ENCODE measurements at places on chromosomes 12 and 14. TPM values are rescaled to one million over a fixed set of nuclear protein-coding genes. Genes with fewer than 3 reads are reported as not detected.

GRCh38 chr14:98501335-98501734 lies 770.7 kb downstream of the BCL11B start:
- DNase-seq, result no peak

DNA sequence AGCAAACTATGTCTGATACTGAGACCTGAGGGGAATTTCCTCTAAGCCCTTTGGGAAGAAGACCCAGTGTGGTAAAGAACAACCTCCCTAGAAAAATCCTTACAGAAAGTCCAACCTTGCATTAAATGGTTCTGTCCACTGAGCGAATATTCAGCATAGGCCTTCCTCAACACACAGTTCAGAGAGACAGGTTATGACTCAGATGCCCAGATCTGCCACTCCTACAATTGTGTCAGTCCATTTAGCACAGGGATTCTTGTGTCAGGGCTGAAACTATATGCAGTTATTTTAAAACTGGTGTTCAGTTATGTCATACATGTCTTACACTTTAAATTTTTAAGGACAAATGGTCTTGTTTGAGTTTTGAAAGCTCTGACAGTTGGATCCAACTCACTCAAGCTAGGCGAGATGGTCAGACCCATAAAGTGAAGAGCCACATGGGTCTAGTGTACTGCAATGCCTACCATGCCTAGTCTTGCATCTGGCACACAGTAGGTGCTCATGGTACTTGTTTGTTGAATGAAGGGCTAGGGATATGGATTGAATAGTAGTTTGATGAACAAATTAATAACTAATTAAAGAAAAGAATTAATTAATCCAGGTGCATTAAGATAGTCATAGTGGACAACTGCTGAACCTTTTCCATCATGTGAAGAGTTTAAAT lies 207.5 kb upstream of the PWP1 start:
- no peak for DNase-seq

GRCh38 chr14:80669426-80669825 lies 272.1 kb downstream of the CEP128 start:
- no peak for DNase-seq

DNA sequence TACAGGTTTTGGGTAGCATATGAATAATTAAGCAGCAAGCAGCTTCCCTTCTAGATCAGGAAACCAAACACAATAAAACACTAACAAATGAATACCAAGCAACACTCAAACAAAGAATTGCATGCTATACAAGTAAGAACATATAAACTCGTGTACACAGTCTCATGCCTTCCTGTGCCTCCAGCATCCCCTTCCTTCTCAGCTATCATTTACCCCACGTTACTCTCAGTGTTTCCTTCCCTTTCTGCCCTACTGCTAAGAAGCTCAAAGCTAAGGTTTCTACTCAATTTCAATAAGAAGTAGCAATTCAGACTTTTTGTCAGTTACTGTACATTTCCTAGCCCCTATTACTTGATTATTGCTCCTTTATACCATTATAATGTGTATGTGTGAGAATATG lies 81.0 kb downstream of the DUSP16 start:
- no peak for DNase-seq

DNA sequence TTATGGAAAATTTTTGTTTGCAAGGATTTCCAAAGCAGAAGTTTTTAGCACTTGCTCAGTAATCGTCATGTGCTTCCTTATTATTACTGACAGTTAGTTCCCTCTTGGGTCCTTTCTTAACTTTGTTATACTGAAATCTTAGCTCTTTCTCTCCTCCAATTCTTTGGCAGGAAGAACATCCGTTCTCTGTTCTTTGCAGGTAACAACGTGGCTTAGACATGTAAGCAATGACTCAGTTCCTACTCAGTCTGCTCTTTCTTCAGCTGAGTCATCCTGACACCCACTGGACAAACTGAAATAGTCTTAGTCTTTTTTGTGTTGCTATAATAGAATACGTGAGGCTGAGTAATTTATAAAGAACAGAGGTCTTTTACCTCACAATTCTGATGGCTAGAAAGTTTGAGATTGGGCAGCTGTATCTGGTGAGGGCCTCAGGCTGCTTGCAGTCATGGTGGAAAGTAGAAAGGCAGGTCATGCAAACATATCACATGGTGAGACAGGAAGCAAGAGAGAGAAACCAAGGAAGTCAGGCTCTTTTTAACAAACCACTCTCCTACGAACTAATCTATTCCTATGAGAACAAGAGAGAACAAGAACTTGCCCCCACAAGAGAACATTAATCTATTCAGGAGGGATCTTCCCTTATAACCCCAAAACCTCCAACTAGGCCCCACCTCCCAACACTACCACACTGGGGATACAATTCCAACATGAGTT lies 49.2 kb downstream of the TESPA1 start:
- DNase-seq, result peak; percentile 52

DNA sequence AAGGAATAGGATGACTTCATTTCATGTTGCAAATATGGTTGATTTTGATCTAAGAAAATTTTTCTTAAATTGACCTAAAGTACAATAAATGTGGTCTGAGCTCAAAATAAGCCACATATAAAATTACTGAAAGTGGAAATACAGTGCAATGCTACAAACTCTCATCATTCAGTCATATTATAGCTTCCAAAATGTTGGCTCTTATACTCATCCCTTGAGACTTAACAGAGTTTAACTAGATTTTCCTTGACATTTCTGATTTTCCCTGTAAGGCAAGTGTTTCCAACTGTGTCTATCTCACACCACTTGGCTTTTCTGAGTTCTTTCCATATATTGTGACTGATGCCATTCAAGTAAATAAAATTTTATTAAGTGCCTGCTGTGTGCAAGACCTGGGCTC lies 123.7 kb upstream of the NTF3 start:
- no peak for DNase-seq

NGB gene
- total RNA-seq, result not detected

DNA sequence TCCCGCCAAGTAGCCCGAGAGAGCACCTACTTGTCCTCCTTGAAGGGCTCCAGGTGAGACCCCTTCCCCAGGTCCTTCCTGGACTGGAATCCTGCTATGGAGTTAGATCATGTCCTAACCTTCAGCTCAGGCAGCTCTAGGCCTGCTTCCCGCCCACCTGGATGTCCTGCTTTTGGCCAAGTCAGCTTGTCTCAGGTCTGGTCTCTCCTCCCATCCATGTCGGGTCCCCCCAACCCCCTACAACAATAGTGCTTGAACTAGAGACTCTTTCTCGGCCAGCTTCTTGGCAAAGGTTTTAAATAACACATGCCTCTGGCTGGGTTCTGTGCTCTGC lies 3.6 kb downstream of the NAB2 start:
- DNase-seq, result no peak

PROX2 gene
- total RNA-seq, result not detected

CCDC177 gene
- total RNA-seq, result not detected

OR4K13 gene
- not detected for total RNA-seq

- DNase-seq, result no peak
Observed at GRCh38 chr12:15444523-15444922, 122.2 kb downstream of the PTPRO start.

DNA sequence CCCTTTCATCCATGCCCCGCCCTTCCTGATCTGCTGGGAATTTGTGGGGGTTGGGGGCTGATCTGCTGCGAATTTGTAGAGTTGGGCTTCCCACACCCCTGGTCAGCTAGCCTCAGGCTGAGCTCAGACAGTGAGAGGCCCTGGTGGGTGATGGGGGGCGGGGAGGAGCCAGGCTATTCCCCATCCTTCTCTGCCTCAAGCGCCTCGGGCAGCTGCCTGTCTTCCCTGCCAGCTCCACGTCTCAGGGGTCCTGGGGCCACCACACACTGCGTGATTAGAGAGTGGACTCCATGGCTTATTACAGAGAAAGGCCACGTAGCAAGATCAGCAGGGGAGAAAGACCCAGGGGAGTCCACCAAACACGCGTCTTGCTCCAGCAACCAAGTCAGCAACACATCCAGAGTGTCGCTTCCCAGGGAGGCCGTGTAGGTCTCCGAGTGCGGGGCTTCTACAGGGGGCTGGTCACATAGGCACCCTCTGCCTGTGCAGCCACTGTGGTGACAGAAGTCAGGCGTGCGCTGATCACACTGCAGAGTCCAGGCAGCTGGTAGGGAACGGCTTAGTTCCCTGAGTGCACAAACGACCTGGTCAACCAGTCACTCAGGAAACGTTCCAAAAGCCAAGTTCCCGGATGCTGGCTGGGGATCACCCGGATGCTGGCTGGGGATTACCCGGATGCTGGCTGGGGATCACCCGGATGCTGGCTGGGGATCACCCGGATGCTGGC lies 254.4 kb upstream of the SFSWAP start:
- DNase-seq, result no peak

CCDC196 gene
- not detected for total RNA-seq

DNA sequence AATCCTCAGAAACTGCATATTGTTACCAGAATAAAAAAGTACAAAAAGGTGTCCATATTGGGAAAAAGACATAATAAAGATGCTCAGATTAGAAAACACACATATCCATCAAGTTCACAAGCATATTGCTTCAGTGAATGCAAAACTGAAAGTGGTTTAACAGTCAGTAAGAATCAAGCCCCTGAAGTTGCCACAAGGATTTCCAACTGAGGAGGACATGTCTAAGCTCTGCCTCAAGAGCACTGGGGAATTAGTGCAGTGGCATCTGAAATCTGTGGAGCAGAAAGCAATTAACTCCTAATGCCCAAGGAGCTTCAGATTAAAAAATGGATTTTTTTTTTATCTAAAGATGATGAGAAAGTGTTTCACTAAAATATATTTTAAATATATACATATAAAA lies 113.2 kb downstream of the DENND5B start:
- no peak for DNase-seq

KLRC3 gene
- not detected for total RNA-seq

SLC35E3 gene
- total RNA-seq, result 8.0 TPM

- DNase-seq, result peak; percentile 47
Observed at GRCh38 chr14:52703225-52703624, 3.8 kb upstream of the PSMC6 start.

GRCh38 chr12:65993781-65994180 lies 136.8 kb downstream of the LLPH start:
- no peak for DNase-seq

IL26 gene
- not detected for total RNA-seq

DNA sequence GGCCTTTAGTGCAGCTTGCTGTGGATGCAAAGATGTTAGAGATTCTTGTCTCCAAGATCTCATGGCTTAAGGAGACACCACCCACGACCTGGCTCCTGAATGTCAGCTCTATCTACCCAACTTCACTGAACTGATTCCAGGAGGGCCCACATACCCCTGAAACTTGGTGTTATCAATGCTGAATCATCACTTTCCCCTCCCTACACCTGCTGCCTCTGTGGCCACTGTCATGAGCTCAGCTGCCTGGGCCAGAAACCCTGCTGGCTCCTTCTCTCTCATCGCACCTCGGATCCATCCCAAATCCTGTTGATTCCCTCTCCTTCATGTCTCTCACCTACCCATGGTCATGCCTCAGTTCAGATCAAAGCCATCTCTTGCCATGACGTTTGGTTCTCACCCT lies 15.1 kb upstream of the LHX5 start:
- DNase-seq, result no peak

DNA sequence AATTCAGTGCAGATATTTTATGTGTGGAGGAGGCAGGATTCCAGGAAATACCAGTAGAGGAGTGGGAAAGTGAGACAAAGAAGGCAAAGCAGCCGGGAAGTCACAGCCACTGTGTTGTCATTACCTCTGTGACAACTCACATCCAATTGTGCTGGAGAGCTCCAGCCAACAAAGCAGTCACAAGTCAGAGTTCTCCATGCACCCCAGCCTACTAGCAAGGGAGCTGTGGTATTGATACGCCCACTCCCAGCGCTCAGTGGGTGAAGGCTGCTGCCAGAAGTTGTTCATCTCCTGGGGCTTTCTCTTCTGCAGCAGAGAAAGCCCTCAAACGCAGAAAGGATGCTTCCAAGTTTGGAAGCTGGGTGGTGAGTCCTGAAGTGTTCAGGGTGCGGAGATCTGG lies 93.9 kb downstream of the DICER1 start:
- DNase-seq, result no peak

GRCh38 chr14:75980856-75981255 lies 939 bp downstream of the TGFB3 start:
- DNase-seq, result no peak

GRCh38 chr12:24600551-24600950 lies 348.4 kb downstream of the BCAT1 start:
- DNase-seq, result no peak

- no peak for DNase-seq
Observed at GRCh38 chr14:68719634-68720384, 73.1 kb downstream of the ZFP36L1 start.

- DNase-seq, result no peak
Observed at GRCh38 chr14:36132826-36133225, 43.7 kb downstream of the PTCSC3 start.

DNA sequence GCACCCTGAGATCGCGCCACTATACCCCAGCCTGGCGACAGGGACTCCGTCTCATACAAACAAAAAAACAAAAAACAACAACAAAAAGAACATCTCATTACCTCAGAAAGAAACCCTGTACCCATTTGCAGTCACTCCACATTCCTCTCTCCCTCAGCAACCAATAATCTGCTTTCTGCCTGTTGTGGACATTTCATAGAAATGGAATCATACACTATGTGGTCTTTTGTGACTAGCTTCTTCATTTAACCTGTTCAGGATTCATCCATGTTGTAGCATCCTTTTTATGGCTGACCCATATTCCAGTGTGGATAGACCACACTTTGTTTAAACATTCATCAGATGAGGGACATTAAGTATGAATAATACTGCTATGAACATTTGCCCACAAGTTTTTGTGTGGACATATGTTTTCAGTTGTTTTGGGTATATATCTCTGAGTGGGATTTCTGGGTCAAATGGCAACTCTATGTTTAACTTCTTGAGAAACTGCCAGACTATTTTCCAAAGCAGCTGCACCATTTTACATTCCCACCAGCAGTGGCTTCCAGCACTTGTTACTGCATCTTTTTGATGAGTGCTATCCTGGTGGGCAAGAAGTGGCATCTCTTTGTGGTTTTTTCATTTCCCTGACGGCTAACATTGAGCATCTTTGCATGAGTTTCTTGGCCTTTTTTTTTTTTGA lies 5.9 kb upstream of the RCOR1 start:
- no peak for DNase-seq

DCN gene
- 1.4 TPM for total RNA-seq

GRCh38 chr14:50862036-50862570 lies 9.8 kb upstream of the ABHD12B start:
- no peak for DNase-seq

GRCh38 chr14:72851635-72852034 lies 42.3 kb downstream of the DPF3 start:
- DNase-seq, result no peak

GRCh38 chr12:105330931-105331804 lies 677 bp downstream of the C12orf75 start:
- DNase-seq, result no peak

DNA sequence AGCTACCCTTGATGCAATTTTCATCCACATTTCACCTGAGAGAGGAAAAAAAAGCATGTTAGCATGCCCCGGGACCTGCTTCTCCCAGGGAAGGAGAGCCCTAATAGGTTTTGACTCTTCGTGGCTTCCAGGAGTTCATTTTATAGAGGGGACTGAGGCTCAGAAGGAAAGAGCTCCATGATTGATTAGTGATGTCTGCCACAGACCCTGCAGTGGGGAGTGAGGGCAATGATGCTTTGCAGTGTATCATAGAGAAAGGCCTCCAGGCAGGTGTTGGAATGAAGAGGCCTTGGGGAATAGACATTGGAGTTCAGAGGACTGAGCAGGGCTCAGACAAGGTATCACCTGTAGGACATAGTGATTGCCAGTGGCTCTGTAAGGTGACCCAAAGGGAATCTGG lies 41.5 kb downstream of the RNFT2 start:
- no peak for DNase-seq

RNU4-1 gene
- total RNA-seq, result not detected

GRCh38 chr14:103126873-103127304 lies 3.6 kb downstream of the TNFAIP2 start:
- DNase-seq, result no peak

FERMT2 gene
- total RNA-seq, result 125 TPM
